BJ (cell line): ENCODE measurements at places on chromosomes 3 and 15.

DNA sequence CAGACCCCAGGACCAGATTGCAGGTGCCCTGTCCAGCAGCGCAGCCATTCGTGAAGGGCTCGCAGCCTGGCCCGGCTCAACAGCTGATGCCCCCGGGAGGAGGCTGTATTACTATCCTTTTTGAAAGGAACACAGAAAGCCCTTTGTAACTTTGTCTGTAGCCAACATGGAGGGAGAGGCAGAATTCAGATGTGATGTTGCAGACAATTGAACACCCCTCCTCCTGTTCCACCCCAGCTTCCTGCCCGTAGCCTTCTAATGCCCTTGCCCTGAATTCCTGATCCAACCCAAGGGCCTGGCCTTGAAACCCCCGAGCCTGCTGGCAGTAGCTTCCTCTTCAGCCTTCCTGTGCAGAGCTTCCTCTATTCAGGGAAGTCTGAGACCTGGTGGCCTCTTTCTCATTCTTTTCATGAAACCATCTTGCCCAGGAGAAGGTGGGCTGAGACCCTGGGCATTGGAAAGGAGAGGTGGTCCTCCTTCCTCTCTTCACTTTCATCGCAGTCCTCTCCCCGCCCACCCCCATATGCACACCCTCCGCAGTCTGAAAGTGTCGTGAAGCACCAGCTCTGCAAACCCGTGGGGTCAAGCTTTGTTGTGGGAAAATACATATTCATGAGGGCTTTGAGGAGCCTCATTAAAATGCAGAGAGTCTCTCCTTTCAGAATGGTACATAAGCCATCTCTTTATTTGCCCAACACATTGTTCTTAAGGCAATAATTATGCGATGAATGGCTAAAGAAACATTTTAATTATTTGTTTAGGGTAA, 109.2 kb downstream of the APBA2 start:
- no peak for DNase-seq

- no peak for DNase-seq
These were observed 216.9 kb downstream of the ROBO2 start for GRCh38 chr3:77256584-77257503.

- DNase-seq = no peak
These were observed 499 bp downstream of the ALDH1A2 start for GRCh38 chr15:58064980-58065444.

- DNase-seq = no peak
These were observed 51.3 kb upstream of the FBN1 start for GRCh38 chr15:48696627-48697312.

GRCh38 chr15:95171564-95171963, 940.2 kb downstream of the MCTP2 start:
- no peak for DNase-seq

DNA sequence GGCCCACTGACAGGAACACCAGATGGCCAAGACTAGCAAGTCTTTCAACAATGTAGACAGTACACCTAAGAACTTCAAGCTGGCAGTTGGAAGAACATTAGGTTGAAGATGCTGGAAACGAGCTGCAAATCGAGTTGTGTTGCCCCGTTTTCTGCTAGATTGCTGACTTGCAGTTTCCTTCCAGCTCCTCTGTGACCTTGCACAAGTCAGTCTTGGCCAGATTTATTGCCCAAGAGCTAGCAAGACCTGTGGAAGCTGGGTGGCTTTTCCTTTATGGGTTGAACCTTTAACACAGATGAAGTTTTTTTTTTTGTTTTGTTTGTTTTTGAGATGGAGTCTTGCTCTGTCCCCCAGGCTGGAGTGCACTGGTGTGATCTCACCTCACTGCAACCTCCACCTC, 2.9 kb upstream of the RBM6 start:
- no peak for DNase-seq

- DNase-seq = no peak
These were observed 19.3 kb upstream of the SPG21 start for GRCh38 chr15:65008983-65009382.

GRCh38 chr15:25238126-25238525, 200.7 kb downstream of the UBE3A start:
- DNase-seq = no peak

- DNase-seq = no peak
These were observed 86.8 kb downstream of the MYO5A start for GRCh38 chr15:52441841-52442240.

- DNase-seq = no peak
These were observed 23.2 kb downstream of the NXPE3 start for GRCh38 chr3:101802179-101802578.

DNA sequence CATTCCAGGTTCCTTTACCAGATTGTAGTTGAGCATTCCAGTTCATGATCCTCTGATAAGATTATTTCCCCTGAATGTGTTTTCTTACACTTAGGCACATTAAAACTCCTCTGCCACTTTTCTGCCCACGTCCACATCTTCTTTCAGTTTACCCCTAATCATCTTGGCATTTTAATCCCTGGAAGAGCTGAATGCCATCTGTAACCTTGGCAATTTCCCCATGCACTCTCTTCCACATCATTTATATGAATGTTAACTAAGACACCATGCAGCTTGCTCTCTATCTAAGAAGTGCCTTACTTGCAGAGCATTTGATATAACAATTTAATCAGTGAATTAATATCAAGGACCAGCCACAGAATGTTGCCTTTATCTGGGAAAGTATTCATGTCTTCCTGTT, 25.8 kb downstream of the TIMP4 start:
- no peak for DNase-seq

- no peak for DNase-seq
These were observed 150.5 kb downstream of the RSRC1 start for GRCh38 chr3:158260392-158260791.
